ENCODE measurements at places on chromosomes 6 and 20. TPM values are rescaled to one million over a fixed set of nuclear protein-coding genes. Genes with fewer than 3 reads are reported as not detected.

DNA sequence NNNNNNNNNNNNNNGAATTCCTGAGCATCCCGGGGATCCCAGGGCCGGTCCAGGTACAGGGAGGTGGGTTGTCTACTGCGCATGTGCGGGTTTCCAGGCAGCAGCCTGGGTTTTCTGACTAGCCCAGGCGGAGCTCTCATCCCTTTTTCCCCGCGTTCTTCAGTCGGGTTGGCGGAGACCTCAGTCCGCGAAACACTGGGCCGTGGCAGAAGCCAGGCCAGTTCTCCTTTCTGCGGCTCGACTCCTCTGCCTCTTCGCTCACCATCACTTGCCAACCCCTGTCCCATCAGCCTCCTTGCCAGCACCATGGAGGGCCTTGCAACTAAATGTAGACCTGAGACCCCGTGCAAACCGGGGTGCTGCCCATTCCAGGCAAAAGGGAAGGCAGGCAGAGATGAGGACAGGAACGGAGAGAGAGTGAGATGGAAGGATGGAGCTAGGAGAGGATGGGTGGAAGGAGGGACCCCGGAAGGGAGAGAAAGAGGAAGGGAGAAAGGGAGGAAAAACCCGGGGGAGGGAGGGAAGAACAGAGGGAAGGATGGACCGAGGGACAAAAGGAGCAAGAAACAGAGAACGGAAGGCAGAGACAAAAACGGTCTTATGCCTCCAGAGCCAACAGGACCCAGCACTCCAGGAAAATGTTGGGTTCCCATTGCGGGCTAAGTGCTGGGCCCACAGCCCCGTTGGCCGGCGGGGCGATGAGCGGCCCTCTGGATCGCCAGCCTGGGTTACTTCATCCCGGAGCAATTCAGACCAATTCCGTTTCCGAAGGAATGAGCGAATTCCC is 445.4 kb upstream of the DEFB115 start:
- DNase-seq, result no peak

DNA sequence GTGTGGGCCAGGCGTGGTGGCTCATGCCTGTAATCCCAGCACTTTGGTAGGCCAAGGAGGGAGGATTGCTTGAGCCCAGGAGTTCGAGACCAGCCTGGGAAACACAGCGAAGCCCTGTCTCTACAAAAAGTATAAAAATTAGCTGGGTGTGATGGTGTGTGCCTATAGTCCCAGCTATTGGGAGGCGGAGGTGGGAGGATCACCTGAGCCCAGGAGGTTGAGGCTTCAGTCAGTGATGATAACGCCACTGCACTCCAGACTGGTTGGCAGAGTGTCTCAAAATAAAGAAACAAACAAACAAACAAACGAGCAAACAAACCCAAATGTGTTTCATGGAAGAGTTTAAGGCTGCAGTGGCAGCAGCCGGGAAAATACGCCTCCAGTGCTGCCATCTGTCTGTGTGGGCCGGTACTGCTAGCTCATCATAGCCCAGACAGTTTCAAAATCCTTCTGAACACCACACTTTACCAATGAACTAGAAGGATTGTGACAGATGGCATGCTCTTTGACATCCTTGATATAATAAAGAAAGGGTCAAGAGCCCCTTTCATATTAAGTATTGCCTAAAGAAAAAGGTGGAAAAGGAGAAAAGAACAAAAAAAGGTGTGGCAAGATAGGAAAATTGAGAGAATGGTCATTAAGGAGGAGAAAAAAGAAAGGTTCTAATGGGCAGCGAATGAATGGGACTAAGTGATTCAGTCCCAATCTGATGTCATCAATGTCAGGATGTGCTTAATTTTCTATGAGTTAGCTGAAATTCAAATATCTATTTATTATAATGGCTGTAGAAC is 298.6 kb downstream of the SYNE1 start:
- DNase-seq, result peak; percentile 27

DNA sequence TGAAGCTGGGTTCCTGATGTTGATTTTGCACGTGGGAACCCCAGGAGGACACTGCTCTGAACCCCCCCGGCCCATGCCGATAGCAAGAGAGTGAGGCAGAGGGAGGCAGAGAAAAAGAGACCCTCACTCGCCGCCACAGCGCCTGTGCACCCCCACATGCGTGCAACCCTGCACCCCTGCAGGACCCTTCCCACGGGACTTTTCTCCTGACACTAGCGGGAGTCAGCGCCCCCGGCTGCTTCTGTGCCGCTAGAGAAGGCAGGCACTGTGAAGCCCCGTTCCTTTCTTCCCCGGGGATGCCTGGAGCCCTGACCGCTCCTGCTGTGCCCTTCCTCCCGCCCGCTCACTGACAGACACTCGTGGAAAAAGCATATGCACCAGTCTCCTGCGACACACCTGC is 67.4 kb downstream of the GMPR start:
- DNase-seq, result no peak

- DNase-seq, result no peak
Observed at GRCh38 chr6:100023798-100024197, 29.8 kb upstream of the MCHR2 start.

DNA sequence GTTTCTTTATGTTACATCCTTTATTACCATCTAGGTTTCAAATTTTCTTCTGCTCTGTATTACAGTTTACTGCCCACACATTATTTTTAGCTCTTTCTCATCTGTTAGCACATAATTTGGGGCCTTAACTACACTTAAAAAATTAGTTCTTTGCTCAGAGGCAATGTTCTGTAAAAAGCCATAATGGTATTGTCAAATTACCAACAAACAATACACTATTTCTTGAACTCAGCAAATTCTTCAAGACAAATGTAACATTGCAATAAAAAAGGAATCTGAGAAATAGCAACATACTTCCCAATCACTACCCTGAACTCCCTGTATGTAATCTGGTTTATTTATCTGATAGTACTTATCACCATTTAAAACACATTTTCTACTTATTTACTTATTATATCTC is 448.6 kb upstream of the OPRM1 start:
- no peak for DNase-seq

- DNase-seq, result no peak
Observed at GRCh38 chr20:31934968-31935764, 16.7 kb downstream of the PDRG1 start.

GRCh38 chr6:84411060-84411629 is 183.7 kb upstream of the CEP162 start:
- no peak for DNase-seq

Gene RSPO3
- total RNA-seq, result not detected

DNA sequence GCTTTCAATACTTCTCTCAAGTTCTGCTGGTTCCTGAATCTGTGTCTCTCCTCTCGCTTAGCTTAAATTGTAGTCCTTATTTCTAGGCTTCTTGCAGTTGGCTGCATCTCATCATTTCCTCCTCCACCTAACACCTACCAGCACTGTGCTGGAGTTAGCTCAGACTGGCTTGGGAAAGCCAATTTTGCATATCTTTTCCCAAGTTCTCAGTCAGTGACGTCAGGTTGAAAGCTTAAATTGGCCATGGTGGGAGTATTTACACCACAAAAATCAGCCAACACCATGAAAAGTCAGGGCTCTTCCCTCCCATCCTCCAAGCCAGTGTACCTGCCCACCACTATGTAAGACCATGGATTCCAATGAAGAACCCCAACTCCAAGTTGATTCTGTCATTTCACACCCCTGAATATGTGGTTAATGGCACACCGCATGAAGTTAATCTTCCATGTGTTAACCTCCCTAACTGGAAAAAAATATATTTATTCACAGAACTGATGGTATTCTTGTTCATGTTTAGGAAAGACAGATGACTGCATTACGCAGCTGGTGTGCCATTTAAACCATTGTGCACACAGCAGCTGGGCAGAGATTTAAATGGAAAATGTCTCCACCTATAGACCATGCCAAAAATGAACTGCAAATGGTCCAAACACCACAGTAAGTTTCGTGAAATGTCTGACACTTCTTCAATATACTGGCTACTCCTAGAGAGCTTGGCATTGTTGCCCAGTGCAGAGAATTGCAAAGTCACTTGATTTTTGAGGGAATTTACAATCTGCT is 274.1 kb upstream of the MAP3K7 start:
- DNase-seq, result no peak

DNA sequence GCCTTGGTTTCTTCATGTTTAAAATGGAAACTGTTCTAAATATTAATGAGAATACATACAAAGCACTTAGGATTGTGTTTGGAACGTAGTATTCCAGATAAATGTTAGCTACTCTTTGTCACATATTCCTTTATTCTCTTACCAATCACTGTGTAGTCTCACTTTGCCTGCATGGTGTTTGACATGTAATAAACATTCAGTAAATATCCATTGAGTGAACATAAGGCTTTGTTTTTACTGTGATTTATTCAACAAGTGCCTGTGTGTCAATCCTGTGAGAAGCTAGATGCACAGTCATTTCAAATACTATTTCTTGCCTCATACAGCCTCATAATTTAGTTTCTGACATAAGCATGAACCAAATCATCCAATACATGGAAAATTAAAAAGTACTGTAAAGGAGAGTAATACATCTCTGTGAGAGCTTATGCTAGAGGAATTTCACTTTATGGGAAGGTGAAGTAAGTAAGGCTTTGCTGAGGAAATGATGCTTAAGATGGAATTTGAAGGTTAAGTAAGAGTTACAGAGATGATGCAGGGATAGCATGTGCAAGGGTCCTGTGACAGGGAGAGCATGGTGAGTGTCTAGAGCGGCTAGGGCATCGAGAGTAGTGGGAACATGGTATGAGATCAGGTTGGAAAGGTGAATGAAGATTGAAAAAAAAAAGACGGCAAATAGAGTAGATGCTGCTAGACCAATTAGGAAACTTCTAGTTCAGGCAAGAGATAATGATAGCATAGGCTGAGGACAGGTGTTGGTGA is 14.7 kb downstream of the PM20D2 start:
- DNase-seq, result no peak

DNA sequence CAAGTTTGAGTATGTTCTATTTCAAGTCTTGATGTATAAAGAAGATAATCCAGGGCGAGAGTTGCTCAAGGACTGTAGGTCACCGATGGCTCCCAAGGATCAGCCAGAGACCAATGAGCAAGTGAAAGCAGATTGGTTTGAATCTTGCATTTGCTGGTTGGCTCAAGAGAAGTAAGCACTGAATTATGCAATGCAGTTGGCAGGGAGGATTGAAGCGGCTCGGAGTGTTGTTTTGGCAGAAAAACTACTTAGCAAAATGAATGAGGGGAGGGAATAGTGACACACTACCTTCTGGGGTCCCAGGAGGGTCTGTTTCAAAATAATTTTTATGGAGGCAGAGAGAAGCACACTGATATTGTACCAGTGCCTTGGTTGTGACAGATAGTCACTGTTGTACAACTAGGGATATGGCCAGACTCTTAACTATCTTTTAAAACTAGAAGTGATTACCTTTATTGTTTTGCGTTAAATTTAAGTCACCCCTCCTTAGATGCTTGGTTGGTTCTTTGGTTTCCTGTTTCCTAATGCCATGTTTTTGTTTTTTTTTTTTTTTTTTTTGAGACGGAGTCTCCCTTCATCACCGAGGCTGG is 15.7 kb downstream of the SASH1 start:
- DNase-seq, result no peak
